SIG-M5 (cell line): ENCODE measurements at places on chromosomes 16 and 17.
A peak's percentile ranks its signal among the peaks of the same experiment; 100 is the strongest.

- DNase-seq: no peak
Observed at GRCh38 chr16:14002416-14002990, 68.6 kb upstream of the MRTFB start.

DNA sequence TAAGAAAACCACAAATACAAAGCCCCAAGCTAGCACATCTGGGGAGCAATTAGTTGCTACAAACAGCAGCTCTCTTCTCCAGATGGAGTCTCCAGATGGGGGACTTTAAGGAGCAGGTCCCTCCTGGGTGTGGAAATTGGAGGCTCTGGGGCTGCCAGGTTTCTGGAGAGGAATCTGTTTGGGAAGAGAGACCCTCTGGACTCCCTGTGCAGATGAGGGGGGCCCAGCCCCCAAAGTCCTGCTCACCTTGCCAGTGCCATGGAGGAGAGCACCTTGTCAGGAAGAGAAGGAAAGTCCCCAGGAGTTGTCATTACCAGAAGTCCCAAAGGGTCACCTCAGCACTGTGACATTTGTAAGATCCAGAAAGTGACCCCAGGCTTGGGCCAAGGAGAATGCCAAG, 14.8 kb downstream of the TEKT5 start:
- DNase-seq: no peak

- DNase-seq: no peak
Observed at GRCh38 chr17:81961087-81961511, at the start of gene NOTUM. NOTUM (minus strand) TSS chr17:81961187; CDS start chr17:81960909, 278 bp downstream.

DNA sequence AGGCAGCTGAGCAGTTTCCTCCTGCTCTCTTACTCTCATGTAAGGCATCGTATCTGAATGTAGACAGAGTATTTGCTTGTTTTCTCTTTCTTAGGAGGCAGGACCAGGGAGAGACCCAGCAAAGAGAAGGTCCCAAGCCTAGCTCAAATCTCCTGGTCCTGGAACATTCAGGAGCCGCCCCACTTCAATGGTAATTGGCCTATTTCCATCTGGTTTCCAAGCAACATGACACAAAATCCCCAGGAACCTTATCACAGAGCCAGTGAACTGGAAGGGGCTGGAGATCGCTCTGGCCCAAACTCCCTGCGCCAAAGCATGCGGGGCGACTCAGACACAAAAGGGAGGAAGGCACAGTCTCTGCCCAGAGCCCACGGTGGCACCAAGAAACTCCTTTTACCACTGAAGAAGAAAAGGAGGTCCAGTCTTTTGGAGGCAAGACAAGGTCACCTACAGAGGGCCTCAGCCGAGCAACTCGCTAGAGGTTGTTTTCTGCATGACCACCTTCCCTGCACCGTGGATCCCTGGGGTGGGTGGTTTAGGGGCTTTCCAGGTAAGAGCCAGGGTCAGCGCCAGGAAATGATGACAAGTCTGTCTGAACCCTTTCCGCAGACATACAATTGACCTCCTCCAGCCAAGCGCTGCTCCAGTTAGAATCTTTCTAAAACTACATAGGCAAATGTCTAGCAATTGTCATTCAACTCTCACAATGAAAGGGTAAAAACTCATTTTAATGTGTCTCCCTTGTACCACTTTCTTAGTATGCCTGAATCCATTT, 394.7 kb downstream of the SOX9 start:
- DNase-seq: no peak

- DNase-seq: no peak
Observed at GRCh38 chr17:42005166-42005565, 12.1 kb downstream of the DNAJC7 start.

DNA sequence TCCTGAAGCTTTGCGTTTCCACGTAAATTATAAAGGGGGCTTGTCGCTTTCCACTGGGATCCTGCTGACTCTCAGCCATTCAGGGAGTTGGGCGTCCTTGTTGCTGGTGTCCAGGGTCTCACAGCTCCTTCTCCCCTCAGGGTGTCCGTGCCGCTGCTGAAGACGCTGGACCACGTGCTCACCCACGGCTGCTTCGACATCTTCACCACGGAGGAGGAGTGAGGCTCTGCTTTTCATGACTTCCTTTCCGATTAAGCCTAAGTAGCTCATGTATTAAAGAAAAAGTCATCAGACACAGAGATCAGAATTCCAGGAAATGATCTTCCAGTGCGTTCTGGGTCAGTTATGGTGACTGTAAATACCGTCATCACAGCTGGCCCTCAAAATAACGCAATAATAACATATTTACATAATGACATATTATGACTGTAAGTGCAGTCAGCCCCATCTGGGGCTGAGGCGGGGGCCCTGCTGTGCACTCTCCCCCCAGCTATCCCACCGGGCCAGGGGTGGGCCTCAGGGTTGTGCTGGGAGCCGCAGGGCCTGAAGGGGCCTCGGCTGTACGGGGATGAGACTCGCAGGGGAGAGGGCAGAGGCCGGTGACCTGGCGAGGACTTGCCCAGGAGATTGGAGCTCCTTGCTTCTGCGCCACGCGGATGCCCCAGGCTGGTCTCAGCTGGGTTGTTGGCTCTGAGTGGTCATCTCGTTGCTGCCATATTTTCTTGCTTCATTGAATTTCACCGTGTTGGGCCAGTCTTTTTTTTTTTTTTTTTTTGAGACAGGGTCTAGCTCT, 92.9 kb upstream of the ZNF750 start:
- DNase-seq: no peak

- DNase-seq: no peak
Observed at GRCh38 chr16:8850279-8850885, 18.4 kb downstream of the CARHSP1 start.

DNA sequence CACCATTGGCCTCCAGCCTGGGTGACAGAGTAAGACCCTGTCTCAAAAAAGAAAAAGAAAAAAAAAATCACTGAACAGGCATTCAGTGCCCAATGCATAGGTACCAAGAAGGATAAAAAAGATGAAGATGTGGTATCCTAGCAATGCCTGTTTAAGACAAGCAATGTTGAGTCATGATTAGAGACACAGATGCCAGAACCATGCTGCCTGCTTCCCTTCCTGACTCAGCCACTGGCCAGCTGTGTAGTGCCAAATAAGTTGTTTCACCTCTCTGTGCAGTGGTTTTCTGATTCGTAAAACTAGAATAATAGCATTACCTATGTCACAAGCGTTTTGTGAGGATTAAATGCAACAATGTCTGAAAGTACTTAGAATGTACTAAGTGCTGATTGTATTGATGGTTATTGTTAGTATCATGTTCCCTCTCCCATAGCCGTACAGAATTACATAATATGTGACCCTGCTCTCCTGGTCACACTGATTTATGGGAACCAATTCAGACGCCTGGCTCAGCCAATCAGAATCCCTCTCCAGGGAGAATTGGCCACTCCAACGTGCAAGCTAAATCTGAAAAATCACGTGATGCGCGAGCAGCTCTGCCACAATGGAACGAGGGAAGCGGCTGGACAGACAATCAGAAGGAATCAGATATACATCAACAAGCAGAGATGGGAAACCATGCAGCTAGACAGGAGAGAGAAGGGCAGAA, 241.9 kb downstream of the SLC39A11 start:
- no peak for DNase-seq

DNA sequence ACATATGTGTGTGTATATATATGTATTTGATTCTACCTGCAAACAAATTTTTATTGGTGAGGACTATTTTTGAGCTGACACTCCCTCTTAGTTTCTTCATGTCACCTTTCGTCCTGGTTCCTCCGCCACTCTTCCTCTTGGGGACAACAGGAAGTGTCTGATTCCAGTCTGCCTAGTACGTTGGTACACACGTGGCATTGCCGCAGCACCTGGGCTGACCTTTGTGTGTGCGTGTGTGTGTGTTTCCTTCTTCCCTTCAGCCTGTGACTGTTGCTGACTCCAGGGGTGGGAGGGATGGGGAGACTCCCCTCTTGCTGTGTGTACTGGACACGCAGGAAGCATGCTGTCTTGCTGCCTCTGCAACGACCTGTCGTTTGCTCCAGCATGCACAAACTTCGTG, 29.4 kb upstream of the CACNG5 start:
- no peak for DNase-seq

GRCh38 chr17:50339381-50339780, 6.5 kb upstream of the XYLT2 start:
- DNase-seq: no peak

GRCh38 chr17:21166595-21167210, 39.9 kb downstream of the DHRS7B start:
- DNase-seq: no peak

DNA sequence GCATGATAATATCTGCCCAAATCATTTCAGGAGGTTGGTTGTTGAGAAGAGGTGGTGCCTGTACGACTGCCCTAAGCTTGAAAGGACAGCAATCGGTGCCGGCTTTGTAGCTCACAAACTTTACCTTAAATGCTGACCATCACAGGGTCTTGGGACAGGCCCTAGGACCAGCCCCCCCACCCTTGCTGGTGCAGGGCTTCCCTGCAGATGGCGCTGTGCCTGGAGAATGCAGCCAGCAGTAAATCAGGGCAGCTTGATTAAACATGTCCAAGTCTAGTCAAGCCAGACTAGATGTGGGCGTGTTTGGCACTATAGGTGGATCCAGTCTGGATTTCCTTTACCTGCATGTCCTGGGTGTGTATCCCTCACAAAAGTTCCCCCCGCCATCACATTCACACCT, 135.5 kb upstream of the CRHR1 start:
- no peak for DNase-seq

DNA sequence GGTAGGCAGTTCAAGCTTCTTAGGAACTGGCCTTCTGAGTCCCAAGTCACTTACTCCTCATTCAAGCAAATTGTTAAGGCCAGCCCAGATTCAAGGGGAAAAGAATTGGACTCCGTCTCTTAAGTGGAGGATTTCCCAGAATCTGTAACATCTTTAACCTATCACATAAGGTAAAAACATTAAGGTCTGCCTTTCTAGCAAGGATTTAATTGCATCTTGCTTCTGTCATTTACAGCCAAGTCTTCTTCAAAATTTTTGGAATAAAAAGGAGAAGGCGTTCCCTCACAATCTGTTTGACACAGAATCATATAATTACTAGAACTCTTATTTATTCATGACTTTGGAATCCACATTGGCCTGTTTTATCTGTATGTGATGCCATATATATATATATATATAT, 56.5 kb upstream of the ADORA2B start:
- no peak for DNase-seq

DNA sequence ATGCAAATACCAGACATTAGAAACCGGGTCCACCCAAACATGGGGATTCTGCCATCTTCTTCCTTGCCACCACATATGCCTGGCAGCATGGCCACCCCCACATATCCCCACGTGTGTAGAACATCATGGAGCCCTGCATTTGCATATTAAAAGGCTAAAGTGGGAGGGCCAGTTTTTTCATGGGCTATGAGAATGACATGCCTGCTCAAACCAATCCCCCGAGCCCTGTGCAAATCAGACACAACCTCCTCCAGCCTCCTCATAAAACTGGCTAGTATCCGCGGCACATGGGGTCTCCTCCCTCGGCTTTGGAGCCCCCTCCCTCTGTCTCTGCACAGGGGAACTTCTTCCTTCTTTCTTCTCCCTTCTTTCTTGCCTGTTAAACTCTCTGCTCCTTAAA, 174.9 kb upstream of the WSCD1 start:
- DNase-seq: no peak

- no peak for DNase-seq
Observed at GRCh38 chr17:45243750-45244149, 18.1 kb downstream of the SPATA32 start.

GRCh38 chr17:72233986-72234385, 113.2 kb downstream of the SOX9 start:
- no peak for DNase-seq

DNA sequence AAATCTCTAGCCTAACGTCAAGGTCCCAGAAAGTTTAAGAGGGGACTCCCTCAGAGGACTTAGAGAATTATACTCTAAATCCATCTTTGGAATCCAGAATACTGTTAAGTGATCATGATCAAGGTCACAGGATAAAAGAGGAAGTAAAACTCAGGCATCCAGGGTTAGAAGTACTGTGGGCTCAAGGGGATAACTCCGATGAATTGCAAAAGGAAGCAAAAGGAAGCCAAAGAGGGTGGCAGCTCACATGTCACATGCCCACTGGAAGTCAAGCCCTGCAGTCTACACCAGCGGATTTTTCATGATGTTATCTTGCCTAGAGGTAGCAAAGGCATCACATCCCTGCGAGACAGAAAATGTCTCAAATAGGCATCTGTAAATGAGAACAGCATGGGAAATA, 3.8 kb downstream of the ZNF821 start:
- peak; percentile 37 for DNase-seq

DNA sequence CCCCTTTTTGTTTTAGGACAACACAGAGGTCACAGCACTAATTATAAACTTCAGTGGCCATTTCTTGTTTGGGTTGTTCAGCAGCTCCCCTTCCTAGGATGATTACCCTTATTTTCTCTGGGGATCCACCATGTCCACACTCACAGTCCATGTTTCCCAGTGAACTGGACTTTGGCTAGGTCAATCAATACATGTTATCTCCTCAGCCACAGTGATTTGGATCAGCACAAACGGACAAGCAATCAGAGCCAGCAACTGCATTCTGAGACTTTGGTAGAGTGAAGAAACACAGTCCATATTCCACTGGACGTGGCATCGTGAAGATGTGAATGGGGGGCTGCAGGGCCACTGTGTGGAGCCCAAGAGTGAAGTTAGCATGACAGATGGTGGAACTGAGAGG, 4.6 kb downstream of the TMEM220 start:
- no peak for DNase-seq

DNA sequence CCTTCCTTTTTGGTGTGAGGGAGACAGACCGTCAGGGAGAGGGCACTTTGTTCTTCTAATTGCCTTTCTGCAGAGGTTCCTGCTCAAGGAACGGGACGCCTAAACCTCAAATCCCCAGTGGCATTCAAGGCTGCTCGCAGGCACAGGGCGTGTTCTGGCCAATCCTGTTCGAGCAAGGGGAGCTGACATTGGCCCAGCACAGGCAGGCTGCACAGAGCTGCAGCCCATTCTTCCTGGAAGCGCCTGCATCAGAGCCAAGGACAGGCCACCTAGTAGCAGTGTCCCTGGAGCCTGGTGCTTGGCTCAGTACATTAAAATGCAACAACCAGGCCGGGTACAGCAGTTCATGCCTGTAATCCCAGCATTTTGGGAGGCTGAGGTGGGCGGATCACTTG, 72.2 kb upstream of the CREBBP start:
- no peak for DNase-seq

GRCh38 chr17:82223517-82223916, 5.3 kb upstream of the SLC16A3 start:
- DNase-seq: no peak

DNA sequence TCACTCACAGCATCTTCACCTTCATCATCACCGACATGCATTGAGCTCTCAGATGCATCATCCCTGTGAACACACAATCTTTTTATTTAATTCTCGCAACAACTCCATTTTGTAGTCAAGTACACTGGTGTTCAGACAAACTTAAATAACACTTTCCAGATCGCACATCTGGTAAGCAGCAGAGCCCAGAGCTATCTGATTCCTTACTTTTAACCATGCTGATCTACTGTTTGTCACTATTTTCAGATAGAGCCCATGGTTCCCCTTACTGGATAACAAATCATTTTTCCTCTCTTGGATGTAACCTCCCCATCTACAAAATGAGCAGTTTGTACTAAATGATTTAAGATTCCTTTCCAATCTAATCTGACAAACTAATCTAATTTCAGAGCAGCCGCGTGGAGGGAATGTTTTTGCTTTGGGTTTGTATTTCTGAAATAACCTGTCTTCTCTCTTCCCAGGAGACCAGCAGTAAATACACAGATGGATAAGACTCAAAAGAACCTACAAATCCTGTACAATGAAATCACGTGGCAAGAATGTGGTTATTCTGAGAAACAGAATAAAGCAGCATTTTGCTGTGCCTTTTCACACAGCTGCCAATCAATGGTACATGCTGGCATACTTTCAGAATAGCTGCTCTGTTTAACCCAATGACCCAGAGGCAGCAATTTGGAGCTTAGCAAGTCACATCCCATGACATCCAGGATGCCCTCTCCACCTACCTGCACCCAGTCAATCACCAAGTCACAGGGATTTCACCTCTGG, 72.9 kb upstream of the CCL2 start:
- no peak for DNase-seq
